Vagina (tissue), 2 donors: ENCODE measurements at places on chromosomes 5 and 9.

DNA sequence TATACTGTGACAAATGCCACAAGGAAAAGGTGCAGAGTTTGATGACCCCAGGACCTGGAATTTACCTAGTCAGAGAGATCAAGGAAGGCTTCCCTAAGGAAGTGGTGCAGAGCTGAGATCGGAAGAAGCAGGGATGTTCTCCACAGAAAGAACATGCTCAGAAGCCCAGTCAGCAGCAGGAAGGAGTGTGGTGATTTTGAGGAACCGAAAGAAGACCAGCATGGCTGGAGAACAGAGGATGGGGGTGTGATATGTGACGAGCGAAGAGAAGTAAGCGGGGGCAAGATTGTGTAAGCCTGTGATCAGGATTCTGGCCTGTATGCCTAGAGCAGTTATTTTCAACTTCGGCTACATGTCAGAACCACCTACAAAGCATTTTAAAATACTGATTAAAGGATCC lies 18.7 kb upstream of the PIK3R1 start:
- H3K4me3 ChIP-seq = no peak overlapping the region
- no peaks in the 10 kb centered on the region for H3K27me3 ChIP-seq
- H3K27ac ChIP-seq = no peak overlapping the region
- no peaks in the 10 kb centered on the region for H3K36me3 ChIP-seq

- H3K36me3 ChIP-seq = no peaks in the 10 kb centered on the region
- no peaks in the 10 kb centered on the region for H3K27me3 ChIP-seq
- no peak overlapping the region for H3K27ac ChIP-seq
Observed at GRCh38 chr5:38712391-38712790, 133.4 kb upstream of the OSMR start.

- H3K4me3 ChIP-seq = no peak overlapping the region
- no peak overlapping the region for H3K27ac ChIP-seq
- peaks cover 19% of the 10 kb centered on the region for H3K4me1 ChIP-seq
- H3K27me3 ChIP-seq = no peaks in the 10 kb centered on the region
Observed at GRCh38 chr9:134291961-134292871, 34.0 kb upstream of the RXRA start.

DNA sequence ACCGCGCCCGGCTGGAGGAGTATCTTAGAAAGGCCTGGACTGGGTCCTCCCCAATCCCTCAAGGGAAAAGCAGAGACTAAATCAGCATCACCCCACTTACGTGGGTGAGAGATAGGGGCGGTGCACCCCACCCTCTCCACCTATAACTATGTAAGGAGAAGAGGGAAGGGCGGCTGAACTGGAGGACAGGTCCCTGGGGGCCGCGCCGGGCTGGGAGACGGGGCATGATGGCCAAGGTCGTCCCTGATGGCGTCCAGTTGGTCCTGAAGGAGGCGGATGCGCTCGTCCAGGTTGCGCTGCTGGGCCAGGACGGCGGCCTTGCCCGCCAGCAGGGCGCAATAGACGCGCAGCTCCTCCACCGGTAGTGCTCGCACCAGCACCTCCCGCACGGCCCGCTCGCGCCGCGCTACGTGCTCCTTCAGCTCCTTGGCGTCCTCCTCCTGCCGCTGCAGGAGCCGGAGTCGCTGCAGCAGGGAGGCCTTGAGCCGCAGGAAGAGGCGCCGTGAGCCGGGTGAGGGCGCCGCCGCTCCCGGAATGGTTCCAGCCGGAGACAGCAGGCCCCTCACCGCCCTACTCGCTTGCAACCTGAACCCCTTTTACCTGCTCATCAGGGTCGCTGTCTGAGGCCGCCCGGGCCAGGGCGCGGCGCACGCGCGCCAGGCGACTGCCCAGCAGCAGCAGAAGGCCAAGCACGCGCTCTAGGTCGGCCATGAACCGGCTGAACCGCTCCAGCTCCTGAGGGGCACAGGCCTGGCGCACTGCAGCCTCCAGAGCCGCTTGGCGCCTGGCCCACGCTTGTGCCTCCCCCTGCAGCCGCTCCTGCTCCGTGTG lies 7.6 kb downstream of the SHROOM1 start:
- no peak for DNase-seq
- H3K27ac ChIP-seq = no peak overlapping the region
- no peaks in the 10 kb centered on the region for H3K36me3 ChIP-seq

GRCh38 chr5:65022932-65023331 lies 254.2 kb downstream of the CWC27 start:
- no peaks in the 10 kb centered on the region for H3K36me3 ChIP-seq
- no peak for DNase-seq
- no peaks in the 10 kb centered on the region for H3K27me3 ChIP-seq

DNA sequence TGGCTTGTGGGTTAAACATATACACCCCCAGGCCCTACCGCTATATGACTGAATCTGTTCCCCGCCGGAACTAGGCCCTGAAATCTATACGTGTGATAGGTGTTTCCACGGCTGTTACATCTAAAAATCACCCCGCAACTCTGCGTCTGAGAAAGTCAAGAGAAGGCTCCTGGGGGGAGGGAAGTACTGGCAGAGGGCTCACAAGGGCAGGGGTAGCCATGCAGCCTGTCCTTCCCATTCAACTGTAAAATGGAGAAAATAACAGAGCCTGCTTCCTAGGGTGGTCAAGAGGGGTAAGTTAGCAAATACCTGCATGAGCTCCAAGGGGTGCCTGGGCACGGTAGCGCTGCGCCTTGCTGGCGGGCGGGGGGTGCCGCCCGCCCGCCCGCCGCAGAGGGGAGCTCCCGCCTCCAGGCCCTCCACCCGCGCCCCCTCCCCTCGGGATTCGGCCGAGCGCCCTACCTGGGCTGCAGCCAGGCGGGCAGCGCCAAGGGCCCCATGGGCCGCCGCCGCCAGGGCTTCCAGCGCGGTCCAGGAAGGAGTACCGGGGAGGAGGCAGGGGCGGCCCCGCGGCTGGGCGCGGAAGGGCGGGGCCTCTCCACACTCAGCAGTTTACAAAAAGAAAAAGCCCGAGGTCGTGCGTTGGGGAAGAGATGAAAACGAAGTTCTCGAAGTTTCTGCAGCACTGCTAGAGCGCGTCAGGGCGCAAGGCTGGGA lies at the start of gene HACD4:
Gene HACD4 (minus strand): TSS at position 550 of the 717 bp plus-strand sequence. CDS start 50 bp downstream, at position 500.
- H3K27me3 ChIP-seq = no peaks in the 10 kb centered on the region
- H3K4me1 ChIP-seq = peaks cover 16% of the 10 kb centered on the region
- peak within 1 kb of the TSS; percentile 84 for H3K27ac ChIP-seq
- no peaks in the 10 kb centered on the region for H3K36me3 ChIP-seq
- H3K4me3 ChIP-seq = peak within 1 kb of the TSS; percentile 52
- no peak for DNase-seq

DNA sequence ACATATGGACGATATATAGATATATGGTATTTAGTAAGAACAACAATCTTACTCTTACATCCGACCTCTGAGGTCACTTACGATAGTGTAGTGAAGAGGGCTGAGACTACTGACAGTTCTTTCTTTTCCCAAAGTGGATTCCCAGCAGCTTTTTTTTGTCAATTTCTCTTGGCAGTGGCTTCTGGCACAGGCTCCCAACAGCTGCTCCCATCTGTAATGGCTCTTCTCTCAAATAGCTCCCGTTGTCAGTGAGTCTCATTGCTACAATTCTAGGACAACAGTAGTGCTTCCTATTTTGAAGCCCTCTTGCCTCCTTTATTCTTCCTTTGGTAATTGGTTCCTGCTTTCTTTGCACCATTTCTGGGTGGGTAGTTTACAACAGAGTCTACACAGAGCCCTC lies 68.4 kb downstream of the SLC25A46 start:
- no peaks in the 10 kb centered on the region for H3K36me3 ChIP-seq
- no peaks in the 10 kb centered on the region for H3K27me3 ChIP-seq
- no peaks in the 10 kb centered on the region for H3K4me1 ChIP-seq
- no peak overlapping the region for H3K4me3 ChIP-seq
- no peak for DNase-seq
- H3K27ac ChIP-seq = no peak overlapping the region

- no peaks in the 10 kb centered on the region for H3K4me1 ChIP-seq
- no peak overlapping the region for H3K27ac ChIP-seq
- H3K36me3 ChIP-seq = no peaks in the 10 kb centered on the region
- H3K4me3 ChIP-seq = no peak overlapping the region
- H3K27me3 ChIP-seq = no peaks in the 10 kb centered on the region
Observed at GRCh38 chr5:164472165-164472564, 966.7 kb downstream of the MAT2B start.

DNA sequence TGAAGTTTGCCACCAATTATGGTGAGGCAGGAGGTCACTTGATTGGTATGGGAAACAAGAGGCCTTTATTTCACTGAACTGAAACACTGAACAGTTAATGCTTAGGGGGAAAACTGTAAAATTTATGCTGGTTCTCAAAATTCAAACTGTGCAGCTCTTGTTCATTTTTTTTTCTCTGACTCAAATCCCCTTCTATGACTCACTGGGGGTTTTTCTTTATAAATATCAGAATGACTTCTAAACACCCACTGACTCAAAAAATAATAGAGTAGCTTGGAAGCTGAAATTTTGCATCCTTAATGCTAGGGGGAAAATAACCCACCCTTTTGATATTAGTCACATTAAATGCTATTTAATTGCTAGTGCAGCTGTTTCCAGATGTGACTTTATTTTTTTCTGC lies 24.1 kb upstream of the OTP start:
- no peaks in the 10 kb centered on the region for H3K36me3 ChIP-seq
- H3K27me3 ChIP-seq = no peaks in the 10 kb centered on the region
- H3K27ac ChIP-seq = no peak overlapping the region
- no peak overlapping the region for H3K4me3 ChIP-seq

DNA sequence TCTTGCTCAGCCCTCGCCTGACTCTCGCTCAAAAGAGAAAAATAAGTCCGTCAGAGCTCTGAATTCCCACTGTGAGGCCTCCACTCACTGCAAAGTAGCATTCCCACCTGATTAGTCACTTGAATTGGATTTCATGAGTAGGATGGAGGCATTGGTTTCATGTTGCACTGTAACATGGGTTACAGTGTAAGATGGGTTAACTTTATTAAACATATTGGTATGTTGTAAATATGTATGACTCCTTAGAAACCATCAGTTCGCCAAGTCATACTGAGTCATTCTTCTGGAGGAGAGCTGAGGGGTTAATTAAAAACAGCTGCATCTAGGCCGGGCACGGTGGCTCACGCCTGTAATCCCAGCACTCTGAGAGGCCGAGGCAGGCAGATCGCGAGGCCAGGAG lies 93.8 kb upstream of the BNC2 start:
- no peak for DNase-seq
- no peaks in the 10 kb centered on the region for H3K36me3 ChIP-seq
- H3K4me3 ChIP-seq = no peak overlapping the region
- H3K27ac ChIP-seq = no peak overlapping the region
- no peaks in the 10 kb centered on the region for H3K4me1 ChIP-seq

DNA sequence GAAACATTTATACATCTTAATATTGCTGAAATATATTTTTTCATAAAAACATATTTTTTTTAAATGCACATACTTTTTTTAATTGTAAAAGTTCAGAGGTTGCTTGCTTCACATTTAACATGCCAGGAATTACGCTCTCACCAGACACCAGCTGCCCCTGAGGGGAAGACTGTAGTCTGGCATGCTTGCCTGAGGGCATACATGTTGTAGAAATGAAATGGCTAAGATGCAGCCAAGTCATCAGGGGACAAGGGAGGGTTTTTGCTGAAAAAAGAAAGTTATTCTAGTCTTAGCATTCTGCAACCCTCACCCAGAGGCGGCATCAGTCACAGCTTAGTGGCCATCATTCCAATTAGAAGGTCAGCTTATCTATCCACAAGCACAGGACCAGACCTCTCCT lies 426.7 kb upstream of the FTMT start:
- no peaks in the 10 kb centered on the region for H3K36me3 ChIP-seq
- no peaks in the 10 kb centered on the region for H3K4me1 ChIP-seq
- H3K4me3 ChIP-seq = no peak overlapping the region
- H3K27ac ChIP-seq = no peak overlapping the region
- DNase-seq = no peak

DNA sequence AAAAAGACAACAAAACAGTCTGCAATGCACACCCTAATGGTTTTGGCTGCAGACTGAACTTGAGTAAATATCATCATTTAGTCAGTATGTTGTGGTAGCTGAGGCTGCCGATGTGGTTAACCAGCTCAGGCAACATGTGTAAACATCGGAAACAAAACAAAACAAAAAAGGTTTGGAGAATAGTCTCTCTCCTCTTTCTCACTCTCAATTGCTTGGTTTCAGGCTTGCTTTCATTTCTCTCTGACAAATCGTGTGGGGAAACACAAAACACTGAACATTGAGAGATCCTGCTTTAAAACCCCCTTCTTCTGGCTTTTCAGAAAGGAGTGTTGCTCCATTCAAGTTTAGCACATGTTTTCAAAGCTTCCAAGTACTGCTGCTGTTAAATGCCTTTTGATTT lies 453.3 kb downstream of the BNC2 start:
- H3K36me3 ChIP-seq = no peaks in the 10 kb centered on the region
- H3K4me1 ChIP-seq = peaks cover 8% of the 10 kb centered on the region
- peak overlapping the region; percentile 17 for H3K4me3 ChIP-seq
- H3K27me3 ChIP-seq = no peaks in the 10 kb centered on the region
- DNase-seq = no peak
- peak overlapping the region; percentile 43 for H3K27ac ChIP-seq

DNA sequence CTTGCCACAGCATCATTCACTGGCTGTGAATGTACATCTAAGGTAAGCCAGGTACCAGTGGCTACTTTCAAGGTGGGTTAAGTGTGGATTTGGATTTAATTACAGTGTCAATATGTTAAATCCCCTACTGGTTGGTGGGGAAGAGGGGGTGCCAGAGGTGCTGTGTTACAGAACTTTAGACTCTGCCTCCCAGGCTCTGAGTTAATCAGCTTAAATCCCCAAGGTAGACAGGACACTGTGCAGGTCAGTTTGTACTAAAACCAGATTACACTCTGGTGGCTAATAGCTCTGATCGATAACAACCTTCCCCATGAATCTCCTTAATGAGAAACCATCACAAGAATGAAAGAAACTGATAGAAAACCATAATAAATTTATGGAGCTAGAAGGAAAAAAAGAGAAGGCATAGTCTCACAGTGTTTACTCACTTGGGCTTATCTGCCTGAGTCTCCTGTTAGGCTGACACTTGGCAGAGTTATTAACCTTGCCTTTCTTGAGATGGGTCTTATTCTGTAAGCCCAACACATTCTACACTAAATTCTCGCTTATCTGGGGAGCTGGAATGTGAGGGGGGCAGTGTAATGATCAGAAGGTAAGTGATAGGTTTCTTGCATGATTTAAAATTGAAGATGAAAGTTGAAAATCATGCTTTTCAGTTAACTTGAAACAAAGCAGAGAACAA lies 106.8 kb downstream of the LMNB1 start:
- DNase-seq = no peak
- H3K27ac ChIP-seq = no peak overlapping the region
- H3K4me1 ChIP-seq = no peaks in the 10 kb centered on the region

DNA sequence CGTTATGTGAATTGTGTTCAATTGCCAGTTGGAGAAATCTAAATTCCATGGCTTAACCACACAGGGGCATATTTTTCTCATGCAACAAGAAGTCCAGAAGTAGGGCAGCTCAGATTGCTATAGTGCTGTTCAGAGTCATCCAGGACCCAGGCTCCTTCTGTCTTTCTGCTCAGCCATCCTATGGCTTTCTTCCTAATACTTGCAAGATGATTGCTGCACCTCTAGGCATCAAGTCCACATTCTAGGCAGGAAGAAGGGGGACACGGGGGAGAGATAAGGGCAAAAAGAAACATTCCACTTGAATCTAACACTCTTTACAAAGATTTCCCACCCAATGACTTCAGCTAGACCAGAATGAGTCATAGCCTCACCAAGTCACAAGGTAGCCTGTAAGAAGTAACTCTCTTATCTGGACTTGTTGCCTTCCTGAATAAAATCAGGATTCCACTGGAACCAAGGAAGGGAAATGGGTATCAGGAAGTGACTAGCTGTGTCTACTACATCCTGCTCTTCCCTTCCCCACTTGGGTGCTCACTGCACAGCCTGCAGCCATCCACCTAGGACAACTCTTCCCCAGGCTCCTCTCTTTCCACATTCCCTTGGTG lies 5.3 kb downstream of the ERAP2 start:
- no peak overlapping the region for H3K27ac ChIP-seq
- peaks cover 35% of the 10 kb centered on the region for H3K4me1 ChIP-seq
- peaks cover 7% of the 10 kb centered on the region for H3K36me3 ChIP-seq
- DNase-seq = no peak
- no peaks in the 10 kb centered on the region for H3K27me3 ChIP-seq
- no peak overlapping the region for H3K4me3 ChIP-seq
